ENCODE measurements at places on chromosomes 6 and 20. TPM values are rescaled to one million over a fixed set of nuclear protein-coding genes. Genes with fewer than 3 reads are reported as not detected.

DNA sequence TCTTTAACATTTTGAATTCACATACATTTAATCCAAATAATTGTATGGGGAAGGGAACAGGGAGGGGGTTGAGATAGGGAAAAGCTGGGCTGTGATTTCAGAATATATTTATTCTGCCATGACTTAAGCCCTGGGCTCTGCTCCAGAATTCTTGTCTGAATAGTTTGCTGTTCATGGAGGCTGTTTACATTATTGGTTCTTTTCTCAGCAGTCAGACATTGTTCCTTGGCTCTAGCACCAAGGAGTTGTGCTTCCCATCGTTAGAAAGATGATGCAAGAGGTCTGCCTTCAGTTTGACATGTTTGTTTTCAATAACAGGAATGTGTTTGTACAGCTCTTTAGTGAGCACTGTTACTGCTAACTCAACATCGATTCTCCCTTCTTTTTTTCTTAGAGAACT, 198.8 kb upstream of the CDYL start:
- DNase-seq, result peak; percentile 40

- no peak for DNase-seq
These were observed 16.4 kb upstream of the COL21A1 start for GRCh38 chr6:56263596-56264315.

DNA sequence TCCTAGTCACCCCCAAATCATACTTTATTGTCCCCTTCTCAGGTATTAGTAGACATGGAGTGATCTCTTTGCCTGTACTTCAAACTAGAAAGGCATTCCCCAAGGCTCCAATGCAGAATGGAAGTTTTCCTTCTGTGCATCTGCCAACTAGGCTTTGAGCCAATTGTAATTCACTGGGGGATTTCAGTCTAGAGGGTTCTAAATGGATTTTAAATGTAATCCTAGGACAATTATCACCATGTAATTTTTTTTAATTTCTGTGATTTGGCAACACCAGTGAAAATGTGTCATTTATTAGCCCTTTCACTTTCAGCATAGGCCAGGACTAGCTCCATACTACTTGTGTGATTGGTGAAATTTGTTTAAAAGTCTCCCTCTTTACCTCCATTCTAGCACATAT, 557.6 kb upstream of the MARCKS start:
- DNase-seq, result no peak

- no peak for DNase-seq
These were observed 311.5 kb downstream of the PLCB1 start for GRCh38 chr20:8443464-8444072.

- DNase-seq, result no peak
These were observed 347.5 kb downstream of the SAMD5 start for GRCh38 chr6:147855803-147856482.

GRCh38 chr20:19435821-19436220, 223.4 kb downstream of the SLC24A3 start:
- no peak for DNase-seq

PPP1R3G gene
- polyA plus RNA-seq, result 0.18 TPM

DNA sequence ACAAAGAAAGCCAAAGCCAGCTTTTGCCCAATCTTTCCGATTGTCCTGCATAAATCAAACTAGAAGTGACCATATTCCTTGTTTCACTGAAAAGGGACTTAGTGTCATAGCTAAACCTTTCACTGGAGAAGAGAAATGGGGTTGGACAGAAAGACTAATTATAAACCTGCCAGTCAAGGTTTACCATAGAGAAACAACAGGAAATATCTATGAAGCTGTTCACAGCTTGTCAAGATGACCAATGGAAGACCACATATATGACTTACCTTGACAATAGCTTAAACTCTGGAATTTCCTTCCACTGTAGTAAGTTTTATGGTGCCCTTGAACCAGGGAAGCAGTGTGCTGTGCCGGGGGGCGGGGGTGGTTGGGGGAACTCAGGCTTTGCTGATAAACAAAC, 107.7 kb upstream of the PHACTR1 start:
- no peak for DNase-seq

- DNase-seq, result no peak
These were observed 165.4 kb downstream of the SLC35B3 start for GRCh38 chr6:8269872-8270454.

GRCh38 chr6:56499095-56499494, 143.6 kb downstream of the DST start:
- DNase-seq, result no peak

DNA sequence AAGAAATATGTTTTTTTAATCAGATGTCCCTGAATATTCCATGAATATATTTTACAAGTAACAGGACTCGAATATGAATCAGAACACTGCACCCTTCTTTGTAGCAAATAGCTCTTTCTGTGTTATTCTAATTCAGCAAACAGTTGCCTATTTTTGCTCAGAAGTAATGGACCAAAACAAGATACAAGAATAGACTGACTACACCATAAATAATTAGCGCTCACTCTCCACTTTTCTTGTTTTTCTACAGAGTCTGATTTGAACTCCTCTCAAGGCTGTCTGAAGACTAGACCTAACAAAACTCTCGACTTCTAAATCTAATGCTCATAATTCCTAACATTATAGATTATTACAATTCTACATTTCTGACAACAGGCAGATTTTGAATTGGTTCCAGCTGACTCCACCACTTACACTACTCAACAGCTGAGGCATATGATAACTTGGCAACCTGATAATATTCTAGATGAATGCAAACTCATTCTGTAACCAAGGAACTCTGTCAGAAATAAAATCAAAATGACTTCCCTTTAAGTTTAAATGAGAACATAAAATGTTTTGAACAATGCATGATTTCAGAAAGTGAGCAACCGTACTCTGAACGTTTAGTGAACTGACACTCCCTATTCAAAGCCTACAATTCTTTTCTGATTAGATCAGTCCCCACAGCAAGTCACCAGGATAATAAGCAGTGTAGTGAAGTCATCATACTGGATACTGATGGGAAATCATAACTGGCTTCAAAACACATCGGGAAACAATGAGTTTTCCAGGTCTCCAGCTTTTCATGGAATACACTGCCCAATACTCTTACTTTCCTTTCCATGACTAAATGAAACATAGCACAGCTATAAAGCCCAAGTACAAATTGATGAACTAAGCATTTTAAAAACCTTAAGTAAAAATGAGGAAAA, 114.2 kb upstream of the BEND6 start:
- DNase-seq, result peak; percentile 30

GHRH gene
- polyA plus RNA-seq, result not detected

- DNase-seq, result no peak
These were observed 164.4 kb upstream of the PRDM1 start for GRCh38 chr6:105921781-105922180.

- no peak for DNase-seq
These were observed 28.9 kb downstream of the INSM1 start for GRCh38 chr20:20396794-20397193.

DNA sequence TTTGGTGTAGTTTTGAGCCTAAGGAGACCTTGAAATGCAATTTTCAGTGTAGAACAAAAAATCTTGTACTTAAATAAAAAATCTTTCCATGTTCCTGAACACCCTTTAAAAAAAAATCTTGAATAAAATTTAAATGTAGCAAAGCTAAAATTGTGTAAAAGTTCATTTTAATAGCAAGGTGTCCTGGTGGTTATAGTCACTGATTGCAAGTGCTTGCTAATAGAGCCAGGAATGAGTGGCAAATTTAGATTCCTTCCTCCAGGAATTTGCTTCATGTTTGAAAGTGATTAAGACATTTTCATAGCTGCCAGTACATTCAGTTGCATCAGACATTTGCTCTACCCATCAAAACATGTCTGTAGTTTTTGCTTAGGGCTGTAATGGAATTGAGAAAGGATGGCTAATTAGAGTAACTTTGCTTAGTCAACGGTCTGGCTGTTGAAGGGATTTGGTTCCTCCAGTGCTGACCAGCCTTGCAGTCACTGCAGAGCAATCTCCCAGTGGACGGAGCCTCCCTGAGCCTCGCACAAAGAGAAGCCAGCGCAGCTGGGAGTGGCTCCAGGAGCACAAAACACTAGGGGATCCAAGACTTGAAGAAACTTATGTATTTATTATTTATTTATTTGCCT, 36.5 kb downstream of the AKAP12 start:
- peak; percentile 30 for DNase-seq

NT5E gene
- polyA plus RNA-seq, result 2.0 TPM

DNA sequence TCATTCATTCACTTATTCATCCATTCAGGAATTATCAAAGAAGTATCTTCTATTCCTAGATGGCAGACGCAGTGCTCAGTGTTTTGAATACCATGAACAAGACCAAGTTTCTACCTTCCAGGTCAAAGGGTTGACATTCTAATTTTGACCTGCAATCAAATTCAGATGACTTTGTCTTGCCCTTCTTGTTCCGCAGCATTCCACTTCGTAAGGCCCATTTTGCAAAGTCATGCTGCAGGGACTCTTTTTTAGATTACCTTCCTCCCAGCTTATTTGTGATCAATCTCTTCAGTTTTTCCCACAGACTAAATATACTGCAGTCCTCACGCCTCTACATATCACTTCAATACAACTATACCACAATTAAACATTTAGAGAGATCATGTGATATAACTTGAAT, 7.1 kb upstream of the TAAR1 start:
- no peak for DNase-seq

DNA sequence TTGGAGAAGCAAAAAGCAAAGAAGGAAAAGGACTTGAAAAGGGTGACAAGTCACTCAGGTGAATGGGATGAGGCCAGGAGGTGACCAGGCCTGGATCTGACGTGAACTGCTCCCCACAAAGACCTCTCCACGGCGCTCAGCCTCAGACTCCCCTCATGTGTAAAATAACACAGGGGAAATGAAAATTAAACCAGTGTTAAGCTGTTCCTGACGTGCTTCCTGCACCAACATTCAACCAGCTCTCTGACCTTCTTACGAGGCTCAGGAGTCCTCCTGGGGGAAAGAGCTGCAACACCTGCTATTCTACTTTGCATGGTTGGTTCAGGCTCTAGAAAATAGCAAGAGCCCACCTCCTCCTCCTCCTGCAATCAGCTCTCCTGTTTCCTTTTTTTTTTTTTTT, 256.7 kb downstream of the ATXN1 start:
- no peak for DNase-seq

DNA sequence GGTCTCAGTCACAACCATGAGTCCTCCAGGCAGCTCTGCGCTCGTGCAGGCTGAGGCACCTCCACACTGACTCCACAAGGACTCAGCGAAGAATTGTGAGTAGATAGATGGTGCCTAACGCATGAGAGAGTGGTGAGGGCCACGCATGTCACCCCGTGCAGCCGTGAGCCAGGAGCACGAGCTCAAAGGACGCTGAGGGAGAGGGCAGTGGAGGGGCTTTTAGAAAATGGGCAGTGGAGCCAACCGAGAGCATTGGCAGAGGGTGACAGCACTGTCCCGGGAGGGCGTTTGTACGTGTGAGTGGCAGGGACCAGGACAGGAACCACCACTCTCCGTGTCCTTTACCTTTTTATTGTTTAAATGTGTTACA, 105.6 kb downstream of the PSMB1 start:
- no peak for DNase-seq

DNA sequence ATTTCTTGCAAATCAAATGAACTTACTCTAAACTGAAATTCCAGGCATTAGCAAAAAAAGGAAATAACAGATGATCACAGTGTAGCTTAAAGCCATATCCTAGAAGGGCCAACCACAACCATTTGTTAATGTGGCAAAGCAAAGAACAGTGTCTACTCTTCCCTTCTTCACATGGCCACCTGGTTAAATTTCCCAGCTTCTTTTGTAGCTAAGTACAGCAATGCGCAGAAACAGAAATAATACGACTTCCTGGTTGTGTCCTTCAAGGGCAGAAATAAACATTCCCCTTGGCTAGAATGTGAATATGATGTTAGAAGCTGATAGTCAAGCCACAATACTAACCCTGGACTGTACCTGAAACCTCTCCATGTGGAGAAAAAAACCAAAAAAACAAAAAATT, 9.6 kb downstream of the SNX3 start:
- no peak for DNase-seq

PHACTR1 gene
- 6.1 TPM for polyA plus RNA-seq

- DNase-seq, result no peak
These were observed 70.3 kb upstream of the DSP start for GRCh38 chr6:7471171-7471570.

DNA sequence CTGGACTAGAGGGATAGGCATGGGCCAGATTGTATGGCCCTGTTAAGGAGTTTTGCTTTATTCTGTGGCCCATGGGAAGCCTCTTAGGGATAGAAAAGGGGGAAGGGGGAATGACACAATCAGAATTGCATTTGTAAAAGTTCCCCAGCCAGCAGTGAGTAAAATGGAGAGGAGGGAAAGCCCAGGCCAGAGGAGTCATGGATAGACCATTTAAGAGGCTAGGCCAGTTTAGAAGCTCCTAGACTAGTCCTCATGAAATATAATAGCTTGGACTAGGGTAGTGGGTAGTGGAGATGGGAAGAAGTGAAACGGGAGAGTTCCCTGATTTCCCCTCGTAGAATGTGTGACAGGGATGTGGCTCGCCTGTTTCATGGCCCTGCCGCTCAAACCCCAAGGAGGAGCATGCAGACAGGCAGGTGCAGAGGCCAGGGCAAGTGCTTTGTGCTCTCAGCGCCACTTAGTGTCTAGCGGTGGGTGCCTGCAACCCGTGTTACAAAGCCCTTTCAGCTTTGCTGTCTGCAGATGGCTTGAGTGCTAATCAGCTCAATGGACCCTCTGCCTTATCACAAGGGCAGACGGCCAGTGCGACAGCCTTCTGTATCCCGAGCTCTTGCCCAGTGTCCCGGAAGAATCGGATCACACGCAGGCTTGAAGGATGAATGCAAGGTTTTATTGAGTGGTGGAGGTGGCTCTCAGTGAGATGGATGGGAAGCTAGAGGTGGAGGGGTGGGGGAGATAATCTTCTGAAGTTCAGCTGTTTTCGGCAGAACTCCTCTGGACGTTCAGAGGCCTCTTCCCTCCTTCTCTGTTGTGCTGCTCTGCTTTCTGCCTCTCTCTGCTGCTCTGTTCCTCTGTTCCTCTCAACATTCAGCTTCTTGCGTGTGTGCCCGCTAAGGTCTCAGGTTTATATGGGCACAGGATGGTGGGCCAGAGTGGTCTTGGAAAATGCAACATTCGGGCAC, 141.1 kb downstream of the CEP57L1 start:
- DNase-seq, result peak; percentile 55

MPIG6B gene
- polyA plus RNA-seq, result not detected

- DNase-seq, result no peak
These were observed 878.6 kb upstream of the CITED2 start for GRCh38 chr6:140253096-140253495.

- no peak for DNase-seq
These were observed 251.9 kb upstream of the RNF24 start for GRCh38 chr20:4267242-4267641.

- DNase-seq, result no peak
These were observed 566.6 kb upstream of the CITED2 start for GRCh38 chr6:139940741-139941729.

DNA sequence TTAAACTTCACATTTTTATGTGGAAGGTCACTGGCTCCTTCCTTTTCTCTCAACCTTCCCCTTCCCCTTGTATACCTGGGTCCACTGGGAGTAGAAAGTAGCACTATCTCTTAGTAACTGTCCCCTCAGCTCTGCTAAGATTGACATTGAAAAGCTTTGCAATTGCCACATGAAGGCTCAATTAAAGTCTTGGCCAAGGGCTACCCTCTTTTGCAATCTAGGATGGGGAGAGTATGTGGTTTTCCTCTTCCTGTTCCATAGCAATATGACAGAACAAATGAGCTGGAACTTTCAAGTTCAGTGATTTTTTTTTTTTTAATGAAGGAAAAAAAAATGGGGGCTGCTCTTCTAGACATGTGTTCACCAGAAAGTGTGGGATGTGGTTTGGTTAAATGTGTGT, 37.1 kb downstream of the PROKR2 start:
- no peak for DNase-seq

GRCh38 chr6:93139408-93140081, 279.8 kb downstream of the EPHA7 start:
- no peak for DNase-seq

FRK gene
- 2.7 TPM for polyA plus RNA-seq
